ENCODE measurements at places on chromosomes 1 and 21.

GRCh38 chr1:57424231-57425027 is 569 bp upstream of the DAB1 start:
- peak; percentile 28 for DNase-seq

GRCh38 chr1:229380536-229381160 is 37.8 kb upstream of the CCSAP start:
- no peak for DNase-seq

DNA sequence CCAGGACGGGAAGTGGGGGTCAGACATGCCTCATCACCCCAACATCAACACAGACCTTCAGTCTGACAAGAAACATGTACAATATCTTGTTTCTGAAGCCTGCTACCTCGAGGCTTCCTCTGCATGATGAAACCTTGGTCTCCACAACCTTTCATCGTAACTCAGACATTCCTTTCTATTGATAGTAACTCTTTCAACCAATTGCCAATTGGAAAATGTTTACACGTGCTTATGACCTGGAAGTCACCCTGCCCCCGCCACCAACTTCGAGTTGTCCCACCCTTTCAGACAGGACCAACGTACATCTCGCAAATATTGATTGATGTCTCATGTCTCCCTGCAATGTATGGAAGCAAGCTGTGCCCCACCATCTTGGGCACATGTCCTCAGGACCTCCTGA is 159.5 kb downstream of the ETS2 start:
- peak; percentile 23 for DNase-seq

GRCh38 chr1:213474054-213474453 is 423.0 kb downstream of the RPS6KC1 start:
- DNase-seq: no peak

GRCh38 chr1:228142155-228142691 is 2.1 kb downstream of the GUK1 start:
- no peak for DNase-seq

GRCh38 chr21:44295163-44295573 is 4.7 kb upstream of the PFKL start:
- DNase-seq: no peak

- DNase-seq: no peak
Observed at GRCh38 chr1:29603622-29604021, 367.3 kb downstream of the PTPRU start.

GRCh38 chr21:37682966-37683365 is 233.3 kb downstream of the KCNJ6 start:
- no peak for DNase-seq

- DNase-seq: no peak
Observed at GRCh38 chr21:32708069-32708468, 19.7 kb downstream of the SYNJ1 start.

DNA sequence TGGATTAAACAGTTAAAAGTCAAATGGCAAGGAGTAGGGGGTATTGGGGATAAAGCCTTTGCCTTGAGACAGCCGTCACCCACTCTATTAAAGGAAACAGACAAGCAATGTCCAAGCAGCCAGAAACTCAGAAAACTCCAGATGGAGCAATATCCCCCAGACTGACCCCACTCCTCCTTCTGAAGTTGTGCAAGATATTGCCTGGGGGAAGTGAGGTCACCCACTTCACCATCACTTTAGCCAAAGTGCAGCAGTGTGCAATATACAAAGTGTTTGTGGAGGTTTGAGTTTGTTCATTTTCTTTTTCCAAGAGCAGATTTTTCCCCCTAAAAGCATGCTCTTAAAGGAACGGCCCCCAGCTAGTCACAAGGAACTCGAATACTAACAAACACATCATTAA is 125.1 kb downstream of the ETS2 start:
- DNase-seq: no peak

DNA sequence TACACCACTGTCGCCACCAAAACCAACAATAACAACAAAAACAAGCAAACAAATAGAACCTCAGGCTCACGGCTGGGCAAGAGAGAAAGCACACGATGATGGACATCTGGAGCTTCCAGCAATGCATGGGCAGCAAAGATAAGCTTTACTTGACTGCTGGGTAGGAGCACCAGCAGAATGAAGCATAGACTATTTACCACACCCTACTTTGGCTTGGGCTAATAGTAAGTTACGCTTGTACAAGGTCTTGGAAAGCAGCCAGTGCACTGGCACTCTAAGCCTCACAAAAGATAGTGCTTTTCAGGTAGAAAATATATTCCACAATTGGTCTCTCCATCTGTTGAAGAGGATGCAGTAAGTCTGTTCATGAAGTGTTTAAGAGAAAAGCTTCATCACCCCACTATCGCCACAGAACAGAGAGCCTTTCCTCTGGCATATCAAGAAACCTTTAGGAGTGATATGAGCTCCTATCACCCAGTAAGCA is 13.6 kb downstream of the ADIPOR1 start:
- DNase-seq: no peak

DNA sequence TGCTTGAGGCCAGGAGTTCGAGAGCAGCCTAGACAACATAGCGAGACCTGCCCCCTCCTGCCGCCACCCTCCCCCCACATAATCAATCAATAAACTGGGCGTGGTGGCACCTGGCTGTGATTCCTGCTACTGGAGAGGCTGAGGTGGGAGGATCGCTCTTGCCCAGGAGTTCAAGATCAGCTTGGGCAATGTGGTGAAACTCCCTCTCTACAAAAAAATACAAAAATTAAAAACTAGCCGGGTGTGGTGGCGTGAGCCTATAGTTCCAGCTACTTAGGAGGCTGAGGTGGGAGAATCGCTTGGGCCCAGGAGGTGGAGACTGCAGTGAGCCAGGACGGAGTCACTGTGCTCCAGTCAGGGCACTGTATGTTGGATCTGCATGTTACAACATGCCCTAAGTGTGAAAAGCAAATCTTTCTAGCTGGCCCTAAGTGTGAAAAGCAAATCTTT is 7.0 kb upstream of the MDM4 start:
- peak; percentile 61 for DNase-seq

DNA sequence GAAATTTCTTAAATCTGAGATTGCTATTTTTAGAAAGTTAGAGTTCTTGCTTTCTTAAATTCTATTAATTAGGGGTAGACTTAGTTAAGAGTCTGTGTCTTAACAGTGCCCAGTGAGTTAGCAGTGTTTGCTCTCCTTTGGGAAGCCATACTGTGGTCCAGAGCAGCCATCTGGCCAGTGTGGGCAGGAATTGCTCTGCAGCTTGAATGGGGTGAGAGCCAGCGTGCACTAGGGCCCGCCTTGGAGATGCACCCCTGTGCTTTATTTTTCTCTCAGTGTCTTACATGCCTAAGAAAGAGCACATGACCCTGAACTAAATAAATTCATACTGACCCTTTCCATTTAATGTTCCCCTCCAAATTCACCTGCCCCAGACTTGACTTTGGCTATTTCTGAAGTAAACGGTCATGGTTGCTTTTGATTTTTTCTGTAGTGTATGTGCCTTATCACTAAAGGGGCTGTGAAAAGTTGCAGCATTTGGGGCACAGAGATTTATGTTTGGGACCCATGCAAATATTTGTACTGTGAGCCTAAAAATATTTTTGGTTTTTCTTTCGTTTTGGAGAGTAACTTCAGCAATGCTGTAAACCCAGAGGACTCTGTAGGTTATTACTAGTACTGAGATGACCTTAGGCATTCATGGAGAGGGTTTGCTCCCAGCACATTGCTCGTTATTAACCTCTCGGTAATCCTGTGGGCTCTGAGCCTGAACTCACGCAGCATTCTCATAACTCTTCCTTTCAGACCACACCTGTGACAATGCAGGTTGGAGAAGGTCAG is 21.3 kb upstream of the KCNQ4 start:
- no peak for DNase-seq

DNA sequence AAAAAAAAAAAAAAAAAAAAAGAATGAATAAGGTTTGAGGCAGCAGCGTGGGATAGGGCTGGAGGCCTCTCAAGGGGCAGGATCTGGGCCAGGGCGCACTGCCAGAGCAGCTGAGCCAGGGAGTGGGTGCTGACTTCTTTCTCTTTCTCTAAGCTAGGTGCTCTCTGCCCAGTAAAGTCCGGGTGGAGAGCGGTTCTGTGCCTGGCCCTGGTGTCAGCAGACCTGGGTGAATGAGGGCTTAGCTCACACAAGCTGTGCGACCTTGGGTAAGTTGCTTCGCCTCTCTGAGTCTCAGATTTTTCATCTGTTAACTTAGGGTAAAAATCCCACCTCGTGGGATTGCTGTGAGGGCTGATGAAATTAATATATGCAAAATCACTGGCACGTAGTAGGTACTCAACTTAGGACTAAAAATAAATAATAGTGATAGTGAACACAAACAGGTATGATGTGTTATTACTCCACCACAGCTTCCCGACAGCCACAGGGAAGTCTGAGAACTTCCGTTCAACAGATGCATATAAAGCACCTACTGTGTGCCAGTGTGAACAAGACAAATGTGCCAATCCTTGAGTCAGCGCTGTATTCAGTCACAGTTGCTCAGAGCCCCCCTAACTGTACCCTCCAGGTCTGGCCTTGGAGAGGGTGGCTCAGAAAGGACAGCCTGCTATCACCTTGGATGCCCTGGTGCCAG is 2.0 kb upstream of the FAM131C start:
- DNase-seq: no peak

DNA sequence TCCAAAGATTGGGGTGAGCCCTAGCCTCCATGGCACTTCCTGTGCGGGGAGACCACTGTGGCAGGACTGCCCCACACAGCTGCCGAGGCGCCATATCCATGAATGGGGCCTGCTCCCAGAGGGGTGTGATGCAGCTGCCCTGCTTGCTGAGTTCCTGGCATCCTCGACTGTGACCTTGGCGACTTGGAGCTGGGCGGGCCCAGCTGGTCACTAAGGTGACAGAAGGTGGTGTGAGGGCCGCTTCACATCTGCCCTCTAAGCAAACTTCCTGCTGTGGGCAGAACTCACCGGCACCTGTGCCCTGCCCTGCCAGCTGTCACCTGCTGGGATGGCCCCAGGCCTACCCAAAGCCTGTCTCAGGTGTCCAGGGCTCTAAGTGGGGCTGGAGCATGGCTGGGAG is 9.0 kb downstream of the TMEM61 start:
- no peak for DNase-seq

DNA sequence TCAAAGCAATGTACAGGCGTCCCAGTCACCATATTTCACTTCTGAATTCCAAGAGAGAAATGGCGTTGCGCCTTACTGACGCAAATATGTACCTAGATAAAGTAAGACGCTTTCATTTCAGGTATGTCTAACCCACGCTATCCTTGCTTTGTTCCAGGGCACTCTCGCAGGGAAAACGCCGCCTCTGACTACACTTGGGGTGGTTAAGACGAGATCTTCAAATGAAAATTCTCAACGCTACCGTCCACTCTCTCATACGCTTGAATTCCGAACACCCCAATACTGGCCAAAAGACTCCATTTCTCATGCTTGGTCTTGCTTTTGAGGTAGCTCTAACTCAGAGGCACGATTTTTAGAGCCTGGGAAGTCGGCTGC is 736 bp upstream of the ZMPSTE24 start:
- DNase-seq: no peak

DNA sequence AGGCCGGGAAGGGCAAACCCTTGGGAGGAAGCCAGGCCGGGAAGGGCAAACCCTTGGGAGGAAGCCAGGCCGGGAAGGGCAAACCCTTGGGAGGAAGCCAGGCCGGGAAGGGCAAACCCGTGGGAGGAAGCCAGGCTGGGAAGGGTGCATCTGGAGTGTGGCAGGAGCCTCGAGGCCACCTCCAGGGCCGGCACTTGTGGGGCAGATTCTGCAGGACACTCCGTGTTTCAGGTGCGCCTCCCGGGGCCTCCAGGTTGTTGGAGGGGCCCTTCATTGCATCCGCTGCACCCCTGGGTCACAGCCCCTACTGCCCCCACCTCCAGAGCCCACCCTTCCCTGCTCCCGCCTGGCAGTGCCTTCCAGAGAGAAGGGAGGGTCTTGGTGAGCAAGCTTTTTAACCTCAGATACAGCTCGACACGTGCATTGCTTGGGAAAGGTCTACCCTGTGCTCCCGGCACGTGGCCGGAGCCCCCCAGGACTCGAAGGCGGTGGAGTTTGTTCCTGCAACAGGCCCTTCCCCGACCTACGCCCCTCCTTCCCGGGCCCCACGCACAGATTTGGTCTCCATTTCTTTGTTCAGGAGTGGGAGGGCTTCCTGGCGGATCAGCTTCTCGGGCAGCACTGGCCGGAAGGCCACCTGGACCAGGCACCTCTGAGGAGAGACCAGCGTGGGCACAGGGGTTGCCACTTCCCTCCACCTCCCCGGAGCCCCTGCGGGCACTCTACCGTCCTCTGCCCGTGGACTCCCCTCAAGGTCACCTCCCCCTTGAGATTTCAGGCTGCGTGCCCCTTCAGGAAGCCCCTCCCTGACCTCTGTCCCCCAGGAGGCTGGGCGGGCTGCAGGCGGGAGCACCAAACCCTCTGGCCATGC is 9.4 kb upstream of the TMEM52 start:
- no peak for DNase-seq

DNA sequence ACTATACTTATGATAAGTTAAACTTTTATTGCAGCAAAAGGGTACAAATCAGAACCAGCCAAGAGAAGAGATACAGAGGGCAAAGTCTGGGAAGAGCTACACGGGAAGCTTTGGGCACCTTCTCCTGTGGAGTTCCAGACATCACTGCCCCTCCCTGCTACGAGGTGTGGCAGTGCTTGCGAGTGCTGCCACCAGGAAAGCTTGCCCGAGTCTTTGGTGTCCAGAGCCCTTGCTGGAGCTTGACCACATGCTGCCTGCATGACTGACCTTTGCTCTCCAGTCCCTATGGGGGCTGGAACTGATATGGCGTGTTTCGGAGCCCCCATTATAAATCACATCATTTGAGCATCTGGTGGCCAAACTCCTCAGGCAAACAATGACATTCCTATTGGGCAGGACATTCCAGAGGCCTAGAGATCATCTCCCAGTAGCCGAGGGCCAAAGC is 23.4 kb downstream of the PLEKHO1 start:
- no peak for DNase-seq

DNA sequence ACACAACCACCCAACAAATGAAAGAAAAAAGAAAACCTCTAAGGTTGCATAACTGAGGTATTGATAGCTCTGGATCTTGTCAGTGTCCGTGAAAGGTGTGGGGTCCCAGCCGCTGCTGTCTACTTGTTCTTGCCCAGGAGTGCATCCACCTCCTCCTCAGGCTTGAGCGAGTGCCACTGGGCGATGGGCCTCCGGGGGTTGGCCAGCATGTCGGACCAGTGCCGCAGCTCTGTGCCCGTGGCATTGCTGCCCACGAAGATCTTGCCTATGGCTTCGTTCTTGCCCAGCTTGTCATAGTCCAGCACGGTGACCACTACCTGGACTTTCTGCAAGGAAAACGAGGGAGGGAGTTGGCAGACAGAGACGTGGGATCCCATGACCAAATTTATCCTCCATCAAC is 113.6 kb downstream of the SYT2 start:
- DNase-seq: no peak

GRCh38 chr1:209600541-209600940 is 17.0 kb downstream of the CAMK1G start:
- peak; percentile 44 for DNase-seq

DNA sequence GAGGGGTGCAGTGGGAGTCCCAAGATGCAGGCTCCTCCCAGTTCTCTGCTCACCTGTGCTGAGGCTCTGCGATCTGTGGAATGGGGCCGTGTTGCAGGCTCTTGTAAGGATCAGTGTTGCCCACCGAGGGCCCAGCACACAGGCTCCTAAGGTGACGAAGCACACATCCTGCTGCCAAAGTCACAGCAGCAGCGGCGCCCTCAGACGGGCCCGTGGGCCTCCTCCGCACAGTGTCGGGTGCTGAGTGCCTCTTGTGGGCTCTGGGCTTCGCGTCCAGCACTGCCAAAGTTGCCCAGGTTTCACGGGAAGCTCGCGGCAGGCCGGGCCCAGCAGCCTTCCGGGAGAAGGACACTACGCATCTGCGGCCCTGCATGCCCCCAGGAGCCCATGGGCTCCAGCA is 72.1 kb upstream of the ABCG1 start:
- DNase-seq: no peak

- peak; percentile 45 for DNase-seq
Observed at GRCh38 chr21:45421071-45421845, 16.3 kb downstream of the COL18A1 start.

- no peak for DNase-seq
Observed at GRCh38 chr1:55717111-55717510, 501.9 kb upstream of the USP24 start.
